Upper lobe of right lung (tissue), 1 donor: ENCODE measurements at places on chromosomes 13 and 19.
A peak's percentile ranks its signal among the peaks of the same experiment; 100 is the strongest.

GRCh38 chr13:40969169-40969901 is 49.8 kb downstream of the ELF1 start:
- no peak for DNase-seq

GRCh38 chr19:46303691-46304397 is 7.0 kb downstream of the HIF3A start:
- DNase-seq: peak; percentile 92

DNA sequence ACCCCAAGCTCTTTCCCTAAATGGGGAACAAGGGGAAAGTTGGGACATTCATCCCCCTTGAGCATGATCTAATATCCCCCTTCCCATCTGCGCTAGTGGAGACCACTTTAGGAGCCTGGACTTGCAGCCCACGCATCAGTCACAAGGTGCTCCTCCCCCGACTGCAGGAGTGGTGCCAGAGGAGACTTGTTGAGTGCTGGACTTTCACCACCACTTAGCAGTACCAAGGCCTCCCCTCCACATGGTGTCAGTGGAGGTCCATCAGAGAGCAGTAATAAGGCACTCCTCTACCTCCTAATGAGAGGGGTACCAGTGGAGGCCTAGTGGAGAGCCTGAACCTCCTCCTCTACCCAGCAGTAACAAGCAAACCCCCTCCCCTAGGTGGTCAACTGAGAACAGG is 22.5 kb downstream of the CAB39L start:
- DNase-seq: no peak

DNA sequence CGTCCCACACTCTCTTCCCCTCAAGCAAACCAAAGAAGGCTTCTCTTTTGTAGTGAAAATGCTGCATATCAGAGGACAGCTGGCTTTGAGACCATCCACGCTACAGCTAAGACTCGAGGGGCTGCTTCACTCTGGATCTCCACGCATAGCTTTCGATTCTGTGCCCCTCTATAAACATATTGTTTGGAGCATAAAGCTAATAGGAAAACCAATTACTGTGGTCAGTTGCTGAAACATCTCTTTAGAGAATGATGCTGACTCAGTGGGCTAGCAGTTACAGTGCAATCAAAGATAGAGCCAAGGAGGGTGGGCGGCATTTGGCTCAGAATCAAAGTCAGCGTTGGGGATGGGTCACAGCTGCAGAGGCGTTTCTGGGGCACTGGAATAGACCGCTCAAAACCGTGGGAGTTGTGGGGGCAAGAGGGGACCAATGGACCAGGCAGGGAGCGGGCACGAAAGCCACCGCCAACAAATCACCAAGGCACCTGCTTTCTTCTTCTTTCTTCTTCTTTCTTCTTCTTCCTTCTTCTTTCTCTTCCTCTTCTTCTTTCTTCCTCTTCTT is 76.7 kb downstream of the RASL11A start:
- no peak for DNase-seq

- DNase-seq: no peak
Observed at GRCh38 chr13:53807251-53807834, 778.7 kb downstream of the OLFM4 start.

GRCh38 chr13:71672512-71672911 is 194.5 kb downstream of the DACH1 start:
- DNase-seq: no peak

DNA sequence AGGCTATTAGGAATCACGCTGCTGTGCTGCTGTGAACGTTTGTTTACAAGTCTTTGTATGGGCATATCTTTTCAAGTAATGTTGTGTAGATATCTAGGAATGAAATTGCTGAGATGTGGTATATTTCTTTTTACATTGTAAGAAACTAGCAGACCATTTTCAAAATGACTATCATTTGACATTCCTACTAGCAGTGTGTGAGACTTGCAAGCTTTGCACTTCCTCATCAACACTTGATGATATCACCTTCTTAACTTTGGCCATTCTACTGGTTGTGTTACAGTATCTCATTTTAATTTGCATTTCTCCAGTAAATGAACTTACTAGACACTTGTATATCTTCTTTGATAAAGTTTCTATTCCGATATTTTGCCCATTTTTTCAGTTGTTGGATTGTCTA is 12.1 kb downstream of the METTL21C start:
- DNase-seq: no peak
